ENCODE measurements at places on chromosomes 1 and 21. TPM values are rescaled to one million over a fixed set of nuclear protein-coding genes. Genes with fewer than 3 reads are reported as not detected.

DNA sequence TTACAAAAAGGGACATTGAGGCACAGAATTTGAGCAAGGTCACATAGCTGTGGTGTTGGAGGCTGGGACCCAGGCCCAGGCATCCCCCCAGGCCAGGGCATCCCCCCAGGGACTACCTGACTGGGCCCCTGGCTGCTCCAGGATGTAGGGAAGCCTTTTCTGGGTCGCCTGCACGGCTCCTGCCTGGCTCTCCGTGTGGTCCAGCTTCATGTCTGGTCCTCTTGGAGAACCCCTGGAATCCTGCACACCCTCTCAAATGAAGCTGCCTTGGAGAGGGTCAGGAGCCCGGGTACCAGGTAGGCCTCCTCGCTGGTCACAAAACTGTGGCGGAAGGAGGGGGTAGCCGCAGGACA lies 919 bp upstream of the CELSR2 start:
- no peak overlapping the region for H3K27ac ChIP-seq
- no peaks in the 10 kb centered on the region for H3K36me3 ChIP-seq
- no peak overlapping the region for H3K4me3 ChIP-seq
- H3K4me1 ChIP-seq: peaks cover 13% of the 10 kb centered on the region
- DNase-seq: no peak

DNA sequence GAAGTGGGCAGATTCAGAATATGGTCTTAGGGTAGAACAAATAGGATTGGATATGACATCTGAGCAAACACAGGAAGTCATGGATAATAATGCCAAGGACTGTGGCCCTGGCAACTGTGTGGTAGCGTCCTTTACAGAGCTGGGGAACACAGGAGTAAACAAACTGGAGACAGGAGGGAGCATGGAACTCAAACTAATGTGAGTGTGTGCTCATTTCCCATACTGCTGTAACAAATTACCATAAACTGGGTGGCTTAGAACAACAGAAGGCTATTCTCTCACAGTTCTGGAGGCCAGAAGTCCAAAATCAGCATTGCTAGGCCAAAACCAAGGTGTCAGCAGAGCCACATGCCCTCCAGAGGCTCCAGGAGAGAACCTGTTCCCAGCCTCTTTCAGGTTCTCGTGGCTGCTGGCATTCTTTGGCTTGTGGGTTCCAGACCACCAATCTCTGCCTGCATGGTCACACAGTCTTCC lies 106.4 kb downstream of the TGFBR3 start:
- H3K4me1 ChIP-seq: peaks cover 7% of the 10 kb centered on the region
- H3K4me3 ChIP-seq: no peak overlapping the region

SLC2A1 gene
- total RNA-seq: 506 TPM

- H3K27ac ChIP-seq: no peak overlapping the region
- DNase-seq: no peak
- peaks cover 5% of the 10 kb centered on the region for H3K4me1 ChIP-seq
- H3K27me3 ChIP-seq: peaks cover 8% of the 10 kb centered on the region
- no peak overlapping the region for H3K4me3 ChIP-seq
Measured at GRCh38 chr1:22262583-22262982, 119.7 kb upstream of the WNT4 start.

DNA sequence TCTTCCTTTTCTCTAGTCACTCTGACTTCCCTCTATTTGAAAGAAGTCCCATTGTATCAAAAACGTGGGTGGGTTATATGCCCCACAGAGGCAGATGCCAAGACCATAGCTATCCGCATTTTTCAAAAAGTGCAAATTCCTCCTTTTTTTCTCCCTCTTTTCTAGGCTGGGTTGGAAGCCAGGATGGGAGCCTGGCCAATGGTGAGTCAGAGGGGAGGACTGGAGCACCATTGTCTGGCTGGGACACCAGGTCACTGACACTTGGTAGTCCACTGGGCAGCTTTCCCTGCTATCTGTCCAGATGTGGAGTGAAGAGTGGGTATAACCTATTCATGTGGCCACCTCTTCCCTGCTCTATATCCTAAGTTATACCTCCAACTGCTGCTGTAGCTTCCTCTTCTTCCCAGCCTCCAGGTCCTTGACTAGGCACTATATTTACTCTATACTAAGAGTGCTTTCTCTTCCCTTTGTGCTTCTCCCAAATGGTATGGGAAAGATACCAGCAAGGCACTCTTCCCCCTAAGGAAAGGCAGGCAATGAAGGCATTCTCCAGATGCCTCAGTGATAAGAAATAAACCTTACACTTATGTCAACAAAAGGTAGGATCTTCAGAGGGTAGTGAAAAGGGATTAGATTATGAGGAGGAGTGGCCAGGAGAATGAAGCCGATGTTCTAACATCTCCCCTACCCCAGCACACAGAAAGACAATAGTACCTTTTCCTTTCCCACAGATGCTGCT lies 12.9 kb downstream of the PI4KB start:
- peaks cover 19% of the 10 kb centered on the region for H3K36me3 ChIP-seq
- H3K27ac ChIP-seq: peak overlapping the region; percentile 43
- no peaks in the 10 kb centered on the region for H3K27me3 ChIP-seq
- peak; percentile 85 for DNase-seq
- peaks cover 54% of the 10 kb centered on the region for H3K4me1 ChIP-seq

KAZN gene
- total RNA-seq: 7.8 TPM

DNA sequence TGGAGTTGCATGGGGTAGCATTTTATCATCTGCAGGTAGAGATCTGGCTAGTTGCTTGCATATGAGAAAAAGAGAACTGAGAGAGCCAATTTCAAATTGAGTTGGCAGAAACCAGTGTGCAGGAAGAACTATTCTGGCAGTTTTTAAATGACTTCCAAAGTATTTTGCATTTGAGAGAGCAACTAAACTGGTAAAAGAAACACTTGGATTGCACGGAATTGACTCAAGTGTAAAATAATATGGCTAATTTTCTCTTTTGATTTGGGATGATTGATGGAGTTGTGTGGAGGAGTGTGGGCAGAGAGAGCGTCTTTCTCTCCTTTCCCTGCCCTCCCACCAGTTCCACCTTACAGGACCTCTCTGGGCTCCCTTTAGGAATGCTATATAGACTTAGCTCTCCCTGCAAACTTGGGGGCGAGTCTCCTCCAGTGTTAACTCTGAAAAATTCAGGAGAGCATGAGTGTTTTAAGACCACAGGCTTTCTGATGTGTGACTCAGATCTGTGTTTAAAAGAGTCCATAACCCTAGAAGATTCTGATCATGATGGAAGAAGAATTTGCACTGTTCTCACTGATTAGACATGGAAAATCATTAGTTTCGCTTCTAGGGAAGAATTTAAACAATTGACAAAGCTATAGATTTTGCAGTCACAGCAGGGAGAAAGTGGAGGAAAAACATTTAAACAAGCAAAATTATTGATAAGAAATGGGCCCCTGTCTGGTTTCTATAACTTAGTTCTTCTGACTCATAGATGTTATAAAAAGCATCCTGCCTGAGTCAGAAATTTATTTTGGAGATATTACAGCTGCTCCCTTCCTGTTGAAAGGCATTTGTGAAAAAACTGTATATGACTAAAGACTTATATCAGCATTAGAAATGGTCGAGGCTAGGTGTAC lies 24.9 kb upstream of the CTBS start:
- peak; percentile 94 for DNase-seq
- peak overlapping the region; percentile 39 for H3K4me3 ChIP-seq
- no peaks in the 10 kb centered on the region for H3K36me3 ChIP-seq

TLCD4 gene
- total RNA-seq: 0.99 TPM

DNA sequence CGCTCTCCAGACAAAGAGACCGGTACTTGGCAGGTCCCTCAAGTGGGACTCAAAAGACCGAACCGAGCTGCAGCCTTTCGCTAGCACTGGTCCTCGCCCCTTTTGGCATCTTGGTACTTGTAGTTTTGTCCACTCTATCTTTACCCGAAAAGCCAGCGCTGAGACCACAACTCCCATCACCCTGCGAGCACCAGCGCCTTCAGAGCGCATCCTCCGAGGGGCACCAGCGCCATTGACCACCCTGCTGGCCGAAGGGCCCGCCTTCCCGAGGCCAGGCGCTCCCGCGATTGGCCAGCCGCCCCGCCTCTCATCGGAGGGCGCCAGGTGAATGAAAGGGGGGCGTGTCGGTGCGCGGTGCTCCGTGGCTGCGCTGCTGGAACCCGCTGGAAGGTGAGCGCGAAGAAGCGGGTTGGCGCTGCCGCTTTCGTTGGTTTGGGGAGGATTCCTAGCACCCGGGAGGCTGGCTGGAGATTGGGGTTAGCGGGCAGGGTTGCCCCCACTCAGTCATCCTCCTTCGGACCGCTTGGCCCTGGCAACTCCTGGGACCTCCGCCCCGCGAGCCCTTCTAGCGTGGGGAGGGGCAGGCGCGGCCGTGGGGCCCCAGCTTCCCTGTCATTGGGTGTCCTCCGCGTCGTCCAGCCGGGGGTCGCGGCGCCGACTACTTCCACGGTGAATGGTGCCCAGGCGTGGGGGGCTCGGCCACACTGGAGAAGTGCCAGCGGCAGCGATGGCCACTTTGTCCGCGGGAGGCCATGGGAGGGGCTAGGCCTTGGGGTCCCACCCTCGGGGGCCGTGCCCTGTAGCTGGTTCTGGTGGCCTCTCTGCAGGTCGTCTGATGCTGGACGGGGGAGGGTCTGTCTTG lies at the start of gene ZBTB8B:
Gene ZBTB8B, plus strand, starts transcription at position 357 of the 862 bp plus-strand sequence. CDS start 5,553 bp downstream, outside the sequence.
- H3K4me3 ChIP-seq: peak within 1 kb of the TSS; percentile 65
- no peaks in the 10 kb centered on the region for H3K36me3 ChIP-seq
- peaks cover 10% of the 10 kb centered on the region for H3K4me1 ChIP-seq
- H3K27ac ChIP-seq: no peak within 1 kb of the TSS
- peak; percentile 56 for DNase-seq

KRTAP7-1 gene
- not detected for total RNA-seq

DNA sequence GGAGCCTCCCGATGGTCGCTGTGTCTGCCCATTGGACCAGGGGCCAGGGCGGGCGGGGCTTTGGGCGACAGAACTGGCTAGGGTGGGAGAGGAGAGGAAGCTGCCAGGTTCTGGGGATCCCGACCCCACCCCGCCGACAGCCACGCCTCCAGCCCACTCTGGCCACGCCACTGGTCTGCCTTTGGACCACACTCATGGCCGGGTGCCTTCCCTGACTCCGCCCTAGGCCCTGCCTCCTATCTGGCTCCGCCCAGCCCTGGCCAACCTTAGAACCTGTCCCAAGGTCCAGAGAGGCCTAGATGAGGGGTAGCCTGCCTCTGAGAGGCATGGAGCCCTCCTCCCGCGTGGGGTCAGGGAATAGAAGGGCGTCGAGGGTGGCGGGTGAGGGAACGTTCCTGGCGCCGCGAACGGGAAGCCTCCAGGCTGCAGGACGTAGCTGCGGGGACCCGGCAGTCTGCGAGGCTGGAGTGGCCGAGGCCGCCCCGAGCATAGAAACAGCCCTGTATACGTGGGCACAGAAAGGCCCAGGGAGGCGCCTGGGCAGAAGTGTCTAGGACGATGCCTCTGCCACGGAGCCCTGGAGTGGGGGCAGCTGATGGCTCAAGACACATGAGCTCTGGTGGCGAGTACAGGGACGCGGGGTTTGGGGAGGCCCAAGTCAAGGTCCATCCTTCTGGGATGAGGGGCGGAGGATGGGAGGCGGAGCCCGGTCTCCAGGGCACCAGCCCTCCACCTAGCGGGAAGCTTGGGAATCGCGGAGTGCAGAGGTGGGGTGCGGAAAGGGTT lies 11.5 kb upstream of the COL16A1 start:
- H3K27me3 ChIP-seq: peaks cover 7% of the 10 kb centered on the region
- no peaks in the 10 kb centered on the region for H3K36me3 ChIP-seq
- H3K4me3 ChIP-seq: peak overlapping the region; percentile 27

GRCh38 chr1:206911064-206911663 lies 10.6 kb downstream of the FCMR start:
- H3K27me3 ChIP-seq: peaks cover 24% of the 10 kb centered on the region
- no peak overlapping the region for H3K27ac ChIP-seq
- no peaks in the 10 kb centered on the region for H3K4me1 ChIP-seq
- H3K36me3 ChIP-seq: no peaks in the 10 kb centered on the region
- peak; percentile 43 for DNase-seq
- no peak overlapping the region for H3K4me3 ChIP-seq

- DNase-seq: peak; percentile 14
- H3K27me3 ChIP-seq: no peaks in the 10 kb centered on the region
- H3K27ac ChIP-seq: no peak overlapping the region
- H3K4me1 ChIP-seq: no peaks in the 10 kb centered on the region
Measured at GRCh38 chr21:44405948-44406872, 49.1 kb upstream of the LRRC3 start.

GRCh38 chr1:110460253-110461220 lies 9.6 kb downstream of the PROK1 start:
- H3K27ac ChIP-seq: no peak overlapping the region
- peak; percentile 39 for DNase-seq
- H3K36me3 ChIP-seq: no peaks in the 10 kb centered on the region
- H3K4me1 ChIP-seq: peaks cover 7% of the 10 kb centered on the region

DNA sequence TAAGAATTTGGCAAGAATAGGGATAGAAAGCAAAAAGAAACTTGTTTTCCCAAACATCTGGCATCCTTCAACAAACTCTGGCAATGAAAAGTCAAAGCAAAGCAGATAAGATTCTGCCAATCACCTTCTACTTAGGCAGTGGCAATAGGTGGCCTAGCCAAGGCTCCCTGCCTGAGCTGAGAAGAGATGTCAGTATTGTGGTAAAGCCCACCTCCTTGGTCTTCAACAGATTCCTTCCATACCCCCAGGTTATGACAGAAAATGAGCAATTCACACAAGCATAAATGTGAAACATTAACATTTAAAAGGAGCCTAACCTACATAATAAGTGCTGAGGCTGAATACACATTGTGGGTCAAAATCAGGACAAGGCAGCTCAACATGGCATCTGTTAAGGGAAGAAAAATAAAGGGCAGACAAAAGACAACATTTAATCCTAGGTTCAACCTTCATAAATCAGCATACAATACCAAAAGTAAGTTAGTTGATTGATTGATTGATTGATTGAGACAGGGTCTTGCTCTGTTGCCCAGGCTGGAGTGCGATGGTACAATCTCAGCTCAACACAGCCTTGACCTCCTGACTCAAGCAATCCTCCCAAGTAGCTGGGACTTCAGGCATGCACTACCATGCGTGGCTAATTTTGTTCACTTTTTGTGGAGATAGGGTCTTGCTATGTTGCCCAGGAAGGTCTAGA lies 123.1 kb downstream of the AKT3 start:
- no peak overlapping the region for H3K27ac ChIP-seq
- DNase-seq: no peak

GRCh38 chr1:205633421-205633976 lies 1.7 kb upstream of the ELK4 start:
- H3K36me3 ChIP-seq: no peaks in the 10 kb centered on the region
- H3K4me1 ChIP-seq: peaks cover 3% of the 10 kb centered on the region
- no peaks in the 10 kb centered on the region for H3K27me3 ChIP-seq
- DNase-seq: peak; percentile 52

- no peak overlapping the region for H3K27ac ChIP-seq
- no peak overlapping the region for H3K4me3 ChIP-seq
- H3K4me1 ChIP-seq: peaks cover 30% of the 10 kb centered on the region
- no peaks in the 10 kb centered on the region for H3K27me3 ChIP-seq
- no peaks in the 10 kb centered on the region for H3K36me3 ChIP-seq
Measured at GRCh38 chr1:2251786-2252185, 23.7 kb downstream of the SKI start.

- peak overlapping the region; percentile 74 for H3K4me3 ChIP-seq
- peaks cover 35% of the 10 kb centered on the region for H3K4me1 ChIP-seq
- H3K27me3 ChIP-seq: no peaks in the 10 kb centered on the region
- peaks cover 6% of the 10 kb centered on the region for H3K36me3 ChIP-seq
- peak overlapping the region; percentile 51 for H3K27ac ChIP-seq
Measured at GRCh38 chr1:244049162-244050013, 1.7 kb upstream of the ZBTB18 start.

- DNase-seq: no peak
- no peak overlapping the region for H3K4me3 ChIP-seq
- H3K4me1 ChIP-seq: no peaks in the 10 kb centered on the region
- H3K36me3 ChIP-seq: no peaks in the 10 kb centered on the region
- H3K27me3 ChIP-seq: peaks cover 6% of the 10 kb centered on the region
Measured at GRCh38 chr1:110433213-110433612, 17.7 kb upstream of the PROK1 start.

Measured in astrocyte (in vitro differentiated cells and primary cell).